ENCODE measurements at places on chromosomes 4 and X.

DNA sequence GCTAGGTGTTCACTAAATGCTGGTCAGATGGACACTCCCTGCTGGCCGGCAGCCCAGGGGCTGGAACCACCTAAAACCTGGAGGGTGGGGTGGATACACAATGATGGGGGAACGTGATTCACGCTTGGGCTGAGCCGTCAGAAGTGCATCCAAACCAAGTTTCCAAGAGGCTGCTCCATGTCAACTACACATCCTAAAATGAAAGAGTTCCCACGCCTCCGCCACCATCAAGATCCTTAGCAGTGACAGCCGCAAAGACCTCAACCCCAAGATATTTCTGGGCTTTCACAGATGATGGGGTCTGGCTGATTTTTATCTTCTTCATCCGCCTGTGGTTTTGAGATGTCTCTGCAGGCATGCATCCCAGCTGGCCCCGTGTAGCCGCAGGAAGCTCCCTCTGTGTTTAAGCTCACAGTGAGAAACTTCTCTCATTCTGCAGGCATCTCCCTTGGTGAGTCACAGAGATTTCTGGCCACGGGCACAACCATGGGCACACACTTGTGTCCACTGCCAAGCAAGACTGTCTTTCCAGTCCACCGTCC lies 84.4 kb downstream of the HTRA3 start:
- no peak for DNase-seq

- no peak for DNase-seq
Measured at GRCh38 chr4:66694739-66695138, 850.6 kb downstream of the CENPC start.

DNA sequence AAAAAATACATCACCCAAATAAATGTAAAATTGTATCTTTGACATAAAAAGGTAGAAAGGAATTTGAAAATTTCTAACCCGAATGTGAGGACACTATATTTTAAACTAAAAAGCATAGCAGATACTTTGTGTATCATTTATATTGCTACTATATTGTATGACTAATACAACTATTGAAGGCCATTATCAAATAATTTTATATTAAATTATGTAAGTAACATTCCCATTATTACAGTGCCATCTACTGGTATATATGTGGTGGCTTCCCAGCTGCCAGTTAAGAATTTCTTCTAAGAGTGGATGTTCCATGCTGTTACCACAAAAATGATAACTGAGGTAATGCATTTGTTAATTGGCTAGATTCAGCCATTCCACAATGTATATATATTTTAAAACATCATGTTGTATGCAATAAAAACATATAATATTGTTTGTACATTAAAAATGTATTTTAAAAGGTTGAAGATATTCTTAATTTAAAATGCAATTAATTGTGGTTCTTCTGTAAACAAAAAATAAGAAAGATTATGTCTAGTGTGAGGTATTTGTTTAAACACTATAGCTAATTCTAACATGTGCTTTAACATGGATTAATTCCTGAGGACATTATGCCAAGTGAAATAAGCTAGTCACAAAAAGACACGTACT lies 65.3 kb downstream of the EGF start:
- DNase-seq, result no peak

DNA sequence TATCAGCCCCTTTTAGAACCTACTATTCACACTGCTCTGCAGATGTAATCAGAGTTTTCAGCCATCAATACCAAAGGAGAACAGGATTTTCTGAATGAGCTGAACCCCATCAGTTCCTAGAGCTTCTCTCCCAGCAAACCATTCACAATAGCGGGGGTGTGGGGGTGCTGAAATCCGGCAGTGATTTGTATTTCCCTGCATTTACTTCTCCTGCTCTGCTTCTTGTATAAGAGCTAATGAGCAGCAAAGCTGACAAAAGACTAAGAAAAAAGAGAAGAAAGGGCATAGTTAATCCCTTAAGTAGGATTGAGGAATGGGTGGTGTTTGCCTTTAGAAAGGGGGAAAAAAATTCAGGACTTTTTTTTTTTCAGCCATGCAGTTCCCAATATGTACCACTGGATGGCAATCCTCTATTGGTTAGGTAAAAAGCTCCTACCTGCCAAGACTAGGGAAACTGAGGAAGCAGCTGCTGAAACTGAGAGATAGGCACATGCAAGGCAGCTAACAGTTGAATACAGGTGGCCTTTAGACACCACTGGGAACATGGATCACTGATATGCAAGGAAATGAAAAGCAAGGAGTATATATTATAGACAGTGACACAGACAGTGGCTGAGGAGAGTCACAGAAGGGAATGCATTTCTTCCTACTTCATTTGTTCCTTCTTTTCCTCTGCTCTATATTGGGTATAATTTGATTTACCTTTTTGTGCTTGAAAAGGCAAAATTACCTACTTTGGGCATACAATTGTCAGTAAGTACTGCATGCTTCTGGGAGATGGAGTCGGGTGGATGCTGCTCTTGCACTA lies 217.9 kb downstream of the HS6ST2 start:
- DNase-seq, result no peak

GRCh38 chr4:183154701-183155391 lies 55.8 kb downstream of the WWC2 start:
- DNase-seq, result no peak

GRCh38 chrX:1242891-1243402 lies 25.7 kb upstream of the CSF2RA start:
- no peak for DNase-seq

GRCh38 chrX:9535101-9535500 lies 70.2 kb downstream of the TBL1X start:
- DNase-seq, result no peak

- DNase-seq, result no peak
Measured at GRCh38 chr4:37535872-37536271, 150.3 kb downstream of the RELL1 start.

GRCh38 chrX:122092360-122092759 lies 1045.0 kb downstream of the GLUD2 start:
- DNase-seq, result no peak
